Stimulated activated CD8-positive, alpha-beta memory T cell treated with anti-CD3 and anti-CD28 coated beads, Interleukin-2, amount 100 ng/mL, for 48 hours (primary cell): ENCODE measurements at places on chromosomes 12 and 14.

DNA sequence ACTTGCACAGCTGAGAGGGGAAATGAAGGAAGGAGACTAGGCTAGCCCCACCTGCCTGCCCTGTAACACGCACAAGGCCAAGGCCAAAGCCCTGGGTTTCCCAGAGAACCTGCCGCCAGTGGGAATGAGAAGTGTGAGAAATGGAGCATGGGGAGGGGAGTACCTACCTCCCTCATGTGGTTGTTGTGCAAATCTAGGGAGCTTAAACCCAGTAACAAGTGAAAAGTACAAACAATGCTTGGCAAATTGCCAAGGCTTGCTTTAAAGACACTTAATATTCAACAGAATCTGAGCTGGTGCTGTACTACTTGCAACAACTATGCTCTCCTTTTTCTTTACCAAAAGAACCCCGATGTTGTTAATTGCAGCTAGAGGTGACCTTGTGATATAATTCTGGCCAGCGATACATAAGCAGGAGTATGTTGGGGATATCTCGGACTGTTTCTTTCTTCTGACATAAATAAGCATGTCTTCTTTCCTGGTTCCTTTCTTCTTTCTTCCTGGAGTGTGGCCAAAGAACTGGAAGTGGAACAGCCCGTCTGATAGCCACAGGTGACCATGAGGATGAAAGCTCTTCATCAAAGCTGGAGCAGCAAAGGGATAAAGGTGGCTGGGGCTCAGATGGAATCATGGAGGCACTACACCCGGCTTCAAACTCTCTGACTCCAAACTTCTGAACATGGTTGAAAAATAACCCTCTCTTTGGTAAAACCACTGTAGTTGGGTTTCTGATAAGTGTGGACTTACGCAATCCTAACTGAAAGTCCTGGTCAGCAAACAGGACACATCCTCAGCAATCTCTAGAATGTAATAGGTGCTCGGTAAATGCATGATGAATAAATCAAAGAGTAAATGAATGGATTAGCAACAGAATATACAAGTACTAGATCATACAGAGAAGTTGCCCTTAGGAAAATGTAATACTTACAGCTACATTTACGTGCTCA, 207.9 kb downstream of the NUAK1 start:
- DNase-seq: no peak

DNA sequence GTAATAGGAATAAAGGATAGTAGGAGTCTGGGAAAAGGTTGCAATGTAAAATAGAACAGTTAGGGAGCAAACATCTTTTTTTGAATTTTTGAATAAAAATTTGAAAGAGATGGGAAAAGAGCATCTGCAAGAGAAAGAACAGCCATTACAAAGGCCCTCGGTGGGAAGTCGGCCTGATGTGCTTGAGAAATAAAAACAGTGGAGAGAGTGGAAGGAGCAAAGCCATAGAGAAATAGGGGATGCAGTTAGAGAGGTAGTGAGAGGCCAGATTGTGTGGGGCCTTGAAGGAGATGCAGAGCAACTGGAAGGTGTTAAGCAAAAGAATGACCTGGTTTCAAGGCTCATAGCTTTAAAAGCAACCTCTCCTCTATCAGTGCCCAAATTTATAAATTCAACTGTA, 409.8 kb downstream of the RERGL start:
- no peak for DNase-seq

- no peak for DNase-seq
These were observed 32.8 kb downstream of the DGLUCY start for GRCh38 chr14:91146661-91147060.

DNA sequence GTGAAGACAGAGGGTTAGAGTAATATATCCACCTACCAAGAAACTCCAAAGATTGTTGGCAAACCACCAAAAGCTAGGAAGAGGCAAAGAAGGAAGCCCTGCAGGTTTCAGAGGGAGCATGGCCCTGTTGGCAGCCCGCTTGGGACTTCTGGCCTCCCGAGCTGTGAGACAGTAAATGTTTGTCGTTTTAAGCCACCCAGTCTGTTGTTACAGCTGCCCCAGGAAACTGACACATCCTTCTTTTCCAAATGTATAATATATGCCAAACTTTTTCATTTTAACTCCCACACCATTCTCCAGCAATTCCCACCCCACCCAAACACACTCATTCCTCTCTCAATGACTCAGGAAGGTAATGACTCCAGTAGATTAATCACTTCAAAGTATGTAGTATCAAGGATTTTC, 74.0 kb downstream of the RPS29 start:
- no peak for DNase-seq

DNA sequence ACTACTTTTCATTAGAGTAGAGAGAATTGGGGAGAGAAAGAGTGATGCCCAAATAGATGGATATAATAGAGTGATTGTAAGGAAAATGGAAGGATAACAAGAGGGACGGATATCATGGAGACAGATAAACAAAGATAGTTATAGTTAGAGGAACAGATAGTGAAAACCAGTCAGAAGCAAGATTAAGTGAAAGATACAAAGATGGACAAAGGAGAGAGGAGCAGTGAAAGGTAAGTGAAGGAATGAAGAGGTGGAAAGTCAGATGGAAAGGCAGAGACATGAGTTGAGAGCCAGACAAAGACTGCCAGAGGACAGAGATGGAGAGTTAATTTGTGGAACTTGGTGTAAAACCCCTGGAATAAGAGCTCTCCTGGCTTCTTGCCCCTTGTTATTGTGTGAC, 59.2 kb upstream of the CISTR start:
- DNase-seq: no peak

GRCh38 chr14:74945261-74945851, 10.0 kb downstream of the PGF start:
- peak; percentile 25 for DNase-seq

- no peak for DNase-seq
These were observed 10.5 kb downstream of the ALKBH2 start for GRCh38 chr12:109082751-109083150.

DNA sequence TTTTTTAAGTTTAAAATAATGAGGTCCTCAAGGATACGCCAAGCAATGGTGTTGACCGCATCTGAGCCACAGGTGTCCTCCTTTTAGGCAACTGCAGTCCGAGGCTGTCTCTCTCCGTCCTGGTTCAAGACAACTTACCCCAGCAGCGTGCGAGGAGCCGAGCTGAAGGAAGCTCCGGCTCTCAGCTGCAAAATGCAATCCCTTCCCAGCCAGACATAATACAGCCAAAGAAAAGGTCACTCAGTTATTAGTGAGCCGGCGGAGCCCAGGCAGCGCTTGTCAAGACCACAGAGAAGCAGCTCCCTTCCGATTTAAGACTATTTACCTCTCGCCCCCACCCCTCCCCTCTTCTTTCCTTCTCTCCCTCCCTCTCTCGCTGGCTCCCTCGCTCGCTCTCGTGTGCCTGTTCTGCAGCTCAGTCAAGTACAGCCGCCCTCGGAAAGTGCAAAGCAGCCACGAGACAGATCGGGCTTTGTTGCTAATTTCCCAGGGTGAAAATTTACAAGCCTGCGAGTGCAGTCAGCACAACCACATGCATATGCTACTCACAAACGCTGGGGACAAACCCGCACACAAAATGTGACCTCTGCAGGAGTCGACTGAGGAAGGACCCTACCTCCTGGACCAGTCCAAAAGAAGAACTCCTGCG, 363 bp upstream of the LMO3 start:
- no peak for DNase-seq

- DNase-seq: no peak
These were observed 102.6 kb downstream of the NTN4 start for GRCh38 chr12:95687937-95688336.

GRCh38 chr12:64332938-64333337, 57.6 kb downstream of the C12orf56 start:
- no peak for DNase-seq

DNA sequence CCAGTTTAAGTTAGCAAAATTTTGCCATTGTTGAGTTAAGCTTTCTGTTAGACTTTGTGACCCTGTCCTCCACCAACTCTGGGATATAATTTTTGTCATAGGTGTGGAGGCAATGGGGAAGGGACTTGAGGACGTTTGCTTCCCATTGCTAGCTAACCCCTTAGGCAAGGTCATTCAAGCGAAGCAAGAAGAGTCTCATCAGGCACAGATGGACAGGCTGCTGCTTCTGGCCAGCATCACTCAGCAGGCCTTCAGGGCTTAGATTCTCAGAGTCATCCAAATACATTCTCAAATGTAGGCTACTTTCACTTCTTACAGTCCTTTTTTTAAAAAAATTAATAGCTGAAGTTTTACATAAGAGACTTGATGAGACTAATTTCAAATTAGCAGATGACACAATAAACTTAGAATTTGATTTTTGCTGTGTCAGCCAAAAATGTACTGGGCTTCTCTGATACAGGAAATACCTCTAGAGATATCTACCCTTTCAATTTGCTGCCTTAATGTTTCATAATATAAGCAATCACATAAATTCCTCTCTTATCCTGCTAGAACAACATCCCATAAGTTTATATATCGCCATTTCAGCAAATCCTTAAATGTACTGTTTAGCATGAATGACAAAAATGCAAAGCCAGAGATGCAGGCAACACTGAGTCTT, 875.2 kb downstream of the FLRT2 start:
- DNase-seq: no peak

GRCh38 chr12:9902539-9903228, 21.4 kb downstream of the KLRF2 start:
- DNase-seq: no peak

GRCh38 chr14:61503167-61503801, 181.9 kb downstream of the PRKCH start:
- no peak for DNase-seq

- DNase-seq: no peak
These were observed 288.2 kb downstream of the PAWR start for GRCh38 chr12:79402606-79403005.

DNA sequence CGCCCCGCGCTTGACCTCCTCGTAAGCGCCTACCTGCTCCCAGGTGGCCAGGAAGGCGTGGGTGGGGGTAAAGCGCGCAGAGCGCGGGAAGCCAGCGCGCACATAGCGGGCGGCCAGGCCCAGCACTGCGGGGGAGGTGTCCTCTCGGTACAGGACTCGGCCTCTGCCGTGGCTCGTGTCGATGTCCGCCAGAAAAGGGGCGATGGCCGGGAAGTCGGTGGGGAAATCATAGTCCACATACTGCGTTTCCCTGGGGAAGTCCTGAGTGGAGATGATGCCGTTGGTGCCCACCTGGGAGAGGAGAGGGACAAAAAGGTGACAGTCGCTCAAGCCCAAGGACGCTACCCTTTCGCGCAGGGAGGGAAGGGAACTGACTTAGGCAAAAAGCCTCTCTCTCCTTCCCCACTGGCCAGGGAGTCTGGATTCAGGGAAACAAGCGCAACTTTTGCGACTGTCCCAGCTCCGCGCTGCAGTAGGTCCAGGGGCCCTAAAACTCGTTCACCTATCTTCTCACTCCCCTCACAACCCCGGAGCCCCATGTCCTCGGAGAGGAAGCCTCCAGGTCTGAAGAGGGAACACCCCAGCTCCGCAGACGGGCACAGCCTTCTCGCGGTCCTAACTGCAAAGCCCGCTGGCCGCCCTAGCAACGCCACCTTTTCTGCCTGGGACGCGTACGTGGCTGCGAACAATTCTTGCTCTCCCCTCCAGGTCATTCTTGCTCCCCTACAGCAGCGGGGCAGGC, 815 bp downstream of the NID2 start:
- no peak for DNase-seq

DNA sequence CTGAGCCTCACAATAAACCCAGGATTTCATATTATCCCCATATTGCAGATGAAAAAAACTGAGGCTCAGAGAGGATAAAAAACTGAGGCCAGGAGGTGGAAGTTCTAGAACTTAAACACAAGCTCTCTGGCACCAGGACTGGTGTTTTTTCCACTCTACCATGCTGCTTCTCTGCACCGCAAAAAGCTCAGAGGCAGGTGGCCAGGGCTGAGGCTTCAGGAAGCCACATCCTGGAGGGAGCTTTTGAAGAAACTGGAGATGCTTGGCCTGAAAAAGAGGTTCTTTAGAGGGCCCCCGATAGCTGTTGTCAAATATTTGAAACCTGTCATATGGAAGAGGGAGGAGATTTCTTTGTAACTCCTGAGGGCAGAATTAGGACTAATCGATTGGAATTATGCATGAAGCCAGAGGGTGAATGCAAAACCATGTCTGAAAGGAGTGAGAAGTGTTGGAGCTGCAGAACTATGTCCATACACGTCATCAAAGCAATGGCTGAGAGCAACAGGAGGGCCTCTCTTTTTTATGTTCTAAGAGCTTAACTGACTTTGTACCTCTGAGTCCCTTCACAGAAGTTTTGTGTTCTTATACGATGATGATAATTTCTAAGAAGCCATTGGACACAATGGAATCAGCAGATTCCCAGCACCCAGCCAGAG, 448.6 kb downstream of the FUT8 start:
- no peak for DNase-seq

DNA sequence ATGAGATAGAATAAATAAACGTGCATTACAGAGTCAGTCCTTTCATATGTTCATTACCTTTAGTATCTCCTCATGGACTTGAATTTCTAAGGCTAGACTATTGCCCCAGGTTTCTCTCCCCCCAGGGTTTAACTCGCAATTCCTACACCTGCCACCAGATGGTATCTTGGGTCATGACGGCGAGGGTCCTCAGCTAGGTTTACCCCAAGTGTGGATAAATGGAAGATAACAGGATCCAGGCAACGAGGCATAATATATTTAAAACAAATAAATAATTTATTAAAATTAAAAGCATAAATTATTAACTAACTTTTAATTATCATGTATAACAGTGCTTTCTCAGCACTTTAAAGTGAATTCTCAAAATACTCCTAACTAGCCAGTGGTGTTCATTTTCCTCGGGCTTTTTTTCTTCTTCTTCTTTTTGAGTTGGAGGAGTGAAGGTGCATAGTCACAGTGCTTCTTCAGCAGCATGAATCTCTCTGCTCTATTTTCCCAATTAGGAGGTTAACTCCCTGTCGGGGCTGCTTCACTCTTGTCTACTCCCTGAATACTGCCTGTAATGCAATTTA, 243.5 kb upstream of the CAND1 start:
- DNase-seq: peak; percentile 10

- DNase-seq: no peak
These were observed 65.1 kb downstream of the SLC6A12 start for GRCh38 chr12:148676-149416.

DNA sequence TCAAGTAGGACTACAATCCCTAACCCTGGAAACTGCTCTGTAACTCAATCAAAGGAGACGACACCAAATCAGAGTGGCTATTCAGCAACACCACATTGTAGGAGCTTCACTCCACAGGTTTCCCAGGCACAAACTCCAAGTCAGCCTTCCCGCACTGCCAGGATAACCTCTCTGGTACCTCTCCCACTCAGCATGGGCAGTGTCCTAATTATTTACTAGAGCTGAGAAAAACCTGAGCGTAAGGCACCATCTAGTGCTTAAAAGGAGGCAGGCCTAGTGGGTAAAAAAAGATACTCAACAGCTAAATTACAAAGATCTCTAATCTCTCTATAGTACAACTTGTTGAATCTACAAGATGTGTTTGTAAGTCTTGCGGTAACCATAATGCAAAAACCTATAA, 36.1 kb downstream of the PARP11 start:
- no peak for DNase-seq

GRCh38 chr14:23047034-23047634, 5.1 kb downstream of the PSMB11 start:
- DNase-seq: no peak

DNA sequence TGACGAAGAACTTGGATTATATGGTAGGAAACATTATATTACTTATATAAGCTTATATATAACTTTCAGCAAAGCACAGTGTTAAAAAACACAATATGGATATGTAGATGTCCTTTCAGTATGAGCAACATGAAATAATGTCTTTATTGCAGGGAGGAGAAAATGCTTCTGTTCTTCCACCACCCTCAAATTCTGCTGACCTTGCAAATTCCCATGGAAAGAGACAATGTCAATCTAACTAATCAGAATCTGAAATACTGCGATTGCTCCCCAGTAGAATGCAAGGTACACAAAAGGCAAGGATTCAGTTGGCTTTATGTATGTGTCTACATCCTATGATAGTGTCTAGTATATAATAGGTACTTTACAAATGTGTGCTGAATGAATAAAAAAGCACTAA, 26.4 kb downstream of the MGAT4C start:
- no peak for DNase-seq
